ENCODE measurements at places on chromosomes 2 and 18.

DNA sequence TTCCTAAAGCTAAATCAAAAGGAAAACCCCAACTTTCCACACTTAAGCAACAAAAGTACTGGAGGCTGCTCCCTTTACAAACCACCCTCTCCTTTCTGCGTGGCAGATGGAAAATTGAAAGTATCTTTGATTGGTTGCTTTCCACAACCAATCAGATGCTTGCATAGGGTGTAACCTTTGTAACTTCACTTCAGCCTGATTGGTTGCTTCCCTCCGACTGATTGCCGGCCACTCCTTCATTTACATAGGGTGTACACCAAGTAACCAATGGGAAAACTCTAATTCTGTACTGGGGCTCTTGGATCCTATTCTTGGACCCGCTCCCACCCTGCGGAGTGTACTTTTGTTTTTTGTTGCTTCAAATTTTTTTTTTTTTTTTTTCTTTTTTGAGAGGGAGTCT lies 297.7 kb downstream of the NCKAP5 start:
- no peak for DNase-seq

DNA sequence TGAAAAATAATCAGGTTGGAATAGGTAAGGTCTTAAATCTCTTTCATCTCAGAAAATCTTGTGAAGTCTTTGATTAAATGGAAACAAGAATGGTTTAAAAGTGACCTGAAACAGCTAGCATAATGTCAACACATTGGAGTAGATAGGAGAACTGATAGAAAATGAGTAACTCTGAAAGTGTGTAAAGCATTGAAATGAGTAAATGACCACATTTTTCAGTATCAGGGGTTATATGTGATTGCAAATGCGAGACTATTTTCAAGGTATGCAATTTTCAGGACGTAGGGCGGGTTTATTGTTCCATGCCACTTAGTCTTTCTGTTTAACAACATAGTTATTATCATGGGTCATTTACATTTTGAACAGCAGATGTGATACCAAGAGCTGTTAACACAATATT lies 1383.2 kb downstream of the LRP1B start:
- DNase-seq = no peak

DNA sequence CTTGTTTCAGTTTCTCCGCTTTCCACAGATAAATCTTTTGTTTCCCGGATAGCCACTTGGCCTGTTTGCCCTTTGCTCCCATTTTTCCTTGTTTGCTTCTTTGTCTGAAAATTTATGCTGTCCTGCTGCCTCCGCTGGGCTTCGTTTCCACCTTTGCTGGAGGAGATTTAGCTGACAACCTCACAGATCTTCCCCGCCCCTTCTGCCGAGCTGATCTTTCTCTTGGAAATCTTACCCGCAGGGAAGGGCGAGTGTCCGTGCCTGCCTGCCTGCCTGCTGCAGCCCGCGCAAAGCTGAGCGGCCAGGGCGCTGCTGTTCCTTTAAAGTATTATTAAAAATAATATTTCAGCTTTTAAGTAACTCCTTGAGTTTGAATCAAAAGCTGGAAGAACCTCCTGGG lies 1.4 kb upstream of the XRCC5 start:
- no peak for DNase-seq

- no peak for DNase-seq
Observed at GRCh38 chr18:45449418-45450227, 165.7 kb upstream of the SLC14A2 start.

GRCh38 chr2:212737392-212738172 lies 199.0 kb upstream of the ERBB4 start:
- DNase-seq = no peak

- peak; percentile 71 for DNase-seq
Observed at GRCh38 chr18:38940863-38941531, 1375.4 kb upstream of the CELF4 start.

GRCh38 chr2:239979243-239980023 lies 45.7 kb downstream of the NDUFA10 start:
- no peak for DNase-seq

GRCh38 chr2:102748107-102748506 lies 13.7 kb upstream of the TMEM182 start:
- DNase-seq = no peak

DNA sequence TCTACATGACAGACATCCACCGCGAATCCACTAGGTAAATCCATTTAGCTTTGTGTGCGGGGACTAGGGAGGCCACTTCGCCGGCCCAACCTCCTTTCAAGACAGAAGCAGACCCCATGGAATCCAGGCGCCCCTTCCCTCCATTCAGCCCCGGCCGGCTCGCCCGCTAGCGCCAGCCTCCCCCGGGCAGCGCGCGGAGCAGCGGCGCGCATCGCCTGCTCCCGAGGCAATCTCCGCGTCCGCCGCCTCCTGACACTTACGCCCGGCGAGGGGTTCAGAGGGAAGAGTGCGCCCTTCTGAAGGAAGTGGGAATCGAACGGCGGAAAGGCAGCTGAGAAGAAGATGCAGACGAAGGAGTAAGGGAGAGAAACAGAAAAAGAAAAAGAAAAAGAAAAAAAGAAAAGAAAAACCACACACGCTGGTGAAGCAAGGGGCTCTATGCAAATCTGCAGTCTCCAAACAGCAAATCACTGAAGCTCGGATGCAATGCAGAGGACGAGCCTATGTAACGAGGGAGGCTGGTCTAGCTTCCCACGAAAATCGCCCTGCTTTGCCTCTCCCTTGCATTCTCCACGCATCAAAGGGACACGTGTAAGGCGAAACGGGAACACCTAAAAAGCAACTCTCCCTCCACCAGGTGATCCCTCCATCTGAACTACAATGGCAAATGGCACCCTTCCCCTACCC lies 684.4 kb downstream of the NRXN1 start:
- DNase-seq = no peak

- no peak for DNase-seq
Observed at GRCh38 chr2:152016181-152017120, 82.4 kb downstream of the CACNB4 start.

- no peak for DNase-seq
Observed at GRCh38 chr2:163573652-163574051, 162.2 kb downstream of the FIGN start.

GRCh38 chr2:177058747-177059146 lies 153.8 kb upstream of the HNRNPA3 start:
- DNase-seq = no peak

Measured in activated CD8-positive, alpha-beta T cell treated with anti-CD3 and anti-CD28 coated beads for 36 hours (primary cell).